Non-pigmented ciliary epithelial cell (primary cell): ENCODE measurements at places on chromosomes 3 and 15.

DNA sequence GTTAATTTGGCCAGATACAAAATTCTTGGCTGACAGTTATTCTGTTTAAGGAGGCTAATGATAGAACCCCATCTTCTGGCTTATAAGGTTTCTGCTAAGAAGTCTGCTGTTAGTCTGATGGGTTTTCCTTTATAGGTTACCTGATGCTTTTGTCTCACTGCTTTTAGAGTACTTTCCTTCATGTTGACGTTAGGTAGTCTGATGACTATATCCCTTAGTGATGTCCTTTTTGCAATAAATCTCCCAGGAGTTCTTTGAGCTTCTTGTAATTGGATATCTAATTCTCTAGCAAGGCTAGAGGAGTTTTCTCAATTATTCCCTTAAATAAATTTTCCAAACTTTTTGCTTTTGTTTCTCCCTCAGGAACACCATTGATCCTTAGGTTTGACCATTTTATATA lies 114.1 kb upstream of the CDIN1 start:
- no peak for DNase-seq

DNA sequence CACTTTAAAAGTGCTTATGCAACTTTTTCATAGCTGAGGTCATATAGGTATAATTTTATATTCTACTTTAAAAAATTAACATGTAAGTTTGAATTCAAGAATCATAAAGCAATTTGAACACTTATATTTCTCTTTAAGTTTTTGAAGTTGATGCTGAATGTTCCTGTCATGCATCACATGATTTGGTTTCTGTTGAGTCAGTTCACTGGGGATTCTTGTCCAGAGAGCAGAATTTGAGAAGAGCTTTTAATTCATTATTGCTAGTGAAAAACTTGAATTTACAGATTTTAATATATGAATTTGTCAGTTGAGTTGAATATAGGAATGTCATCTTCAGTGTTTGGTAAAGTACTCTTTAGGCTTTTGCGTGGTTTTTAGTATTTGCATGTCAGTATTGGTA lies 7.9 kb downstream of the SLC25A26 start:
- DNase-seq, result no peak

DNA sequence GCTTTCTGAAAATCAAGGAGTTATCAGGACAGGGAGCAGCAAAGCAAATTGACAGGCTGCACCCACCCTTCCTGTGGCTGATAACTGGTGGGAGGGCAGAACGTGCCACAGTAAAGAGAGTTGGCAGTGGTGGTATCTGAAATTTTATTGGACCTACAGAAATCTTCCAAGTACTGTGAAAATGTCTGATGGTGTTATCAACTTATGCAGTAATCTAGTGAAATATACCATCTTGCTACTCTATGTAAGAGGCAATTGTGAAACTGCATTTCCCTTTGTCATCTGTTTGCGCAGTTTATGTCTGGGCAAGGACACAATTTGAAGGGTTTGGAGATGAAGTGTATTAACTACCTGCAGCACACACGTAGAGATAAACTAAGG lies 1.5 kb downstream of the PLCL2 start:
- DNase-seq, result no peak

- DNase-seq, result no peak
Observed at GRCh38 chr3:171741377-171741776, 68.9 kb downstream of the PLD1 start.

DNA sequence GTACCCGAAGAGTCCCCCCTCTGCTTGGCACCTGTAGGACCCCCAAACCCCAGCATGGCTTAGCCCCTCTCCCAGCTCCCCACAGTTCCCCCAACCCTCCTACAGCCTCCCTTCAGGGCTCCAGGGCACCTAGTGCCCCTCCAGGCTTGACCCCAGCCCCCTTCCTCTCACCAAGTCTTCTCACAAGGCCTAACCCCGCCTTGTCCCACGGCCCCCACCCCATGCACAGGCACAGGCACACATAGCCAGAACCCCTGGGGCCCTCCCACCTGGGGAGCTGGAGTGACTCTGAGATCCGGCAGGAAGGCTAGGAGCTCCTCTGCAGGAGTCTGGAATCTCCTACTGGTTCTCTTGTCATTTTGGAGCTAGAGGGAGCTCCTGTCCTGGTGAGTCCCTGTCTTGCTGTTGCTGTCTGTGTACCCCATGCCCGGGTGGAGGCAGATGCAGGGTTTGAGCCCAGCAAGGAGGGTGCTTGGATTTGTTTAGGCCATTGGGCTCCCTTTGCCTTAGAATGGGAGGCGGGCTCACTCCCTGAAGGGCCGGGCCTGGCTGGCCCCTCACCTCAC lies 39.6 kb downstream of the KLF13 start:
- DNase-seq, result no peak

DNA sequence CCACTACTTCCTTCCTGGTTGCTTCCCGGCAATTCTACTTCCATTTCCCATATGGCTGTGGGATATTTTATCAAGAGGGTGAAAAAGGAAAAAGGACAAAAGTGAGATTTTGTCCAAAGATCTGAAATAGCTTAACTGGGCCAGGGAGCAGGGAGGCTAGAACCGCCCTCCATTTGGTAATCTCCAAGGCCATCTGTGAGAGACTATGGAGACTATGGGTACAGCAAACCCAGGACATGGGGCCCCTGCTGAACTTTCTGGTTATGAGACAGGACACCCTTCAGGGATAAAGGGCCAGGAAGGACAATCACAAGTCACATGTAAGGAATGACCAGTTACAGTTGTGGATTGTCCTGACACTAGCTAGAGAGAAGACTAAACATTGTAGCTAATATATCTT lies 24.3 kb downstream of the ZSCAN2 start:
- DNase-seq, result no peak

DNA sequence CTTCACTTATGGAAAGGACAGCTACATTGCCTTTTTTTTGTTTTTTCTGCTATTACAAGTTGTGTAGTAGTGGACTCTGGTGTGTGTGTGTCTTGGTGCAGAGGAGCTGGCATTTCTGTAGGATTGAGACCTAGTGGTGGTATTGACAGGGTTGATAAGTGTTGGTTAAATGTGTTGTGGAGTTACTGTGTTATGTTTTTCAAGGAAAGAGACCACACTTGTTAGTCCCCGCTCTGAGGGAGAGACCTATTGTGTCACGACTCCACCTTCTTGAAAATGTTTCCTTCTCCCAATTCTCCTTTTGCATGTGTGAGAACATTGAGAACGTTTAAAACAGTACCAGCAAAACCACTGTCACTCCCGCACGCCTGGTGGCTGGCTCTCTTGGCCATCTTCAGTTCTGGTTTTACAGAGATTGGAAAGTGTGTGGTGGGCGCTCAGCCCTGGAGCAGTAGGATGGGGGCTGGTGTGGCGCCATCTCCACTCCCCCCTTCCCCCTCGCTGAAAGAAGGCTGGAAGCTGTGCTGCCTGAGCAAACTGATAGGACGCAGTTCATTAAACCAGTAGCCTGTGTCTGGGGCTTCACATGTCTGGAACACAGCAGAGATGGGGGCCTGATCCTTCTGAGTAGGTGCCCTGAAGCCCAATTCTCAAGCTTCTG lies 5.5 kb downstream of the KLF13 start:
- DNase-seq, result no peak

GRCh38 chr3:69161587-69162307 lies 39.4 kb upstream of the LMOD3 start:
- no peak for DNase-seq

GRCh38 chr3:105877336-105877910 lies 8.6 kb upstream of the CBLB start:
- DNase-seq, result no peak

- DNase-seq, result no peak
Observed at GRCh38 chr15:67521029-67521782, at the start of gene C15orf61. Gene C15orf61, plus strand, starts transcription at chr15:67521131. Its CDS starts 118 bp downstream, at chr15:67521249.

DNA sequence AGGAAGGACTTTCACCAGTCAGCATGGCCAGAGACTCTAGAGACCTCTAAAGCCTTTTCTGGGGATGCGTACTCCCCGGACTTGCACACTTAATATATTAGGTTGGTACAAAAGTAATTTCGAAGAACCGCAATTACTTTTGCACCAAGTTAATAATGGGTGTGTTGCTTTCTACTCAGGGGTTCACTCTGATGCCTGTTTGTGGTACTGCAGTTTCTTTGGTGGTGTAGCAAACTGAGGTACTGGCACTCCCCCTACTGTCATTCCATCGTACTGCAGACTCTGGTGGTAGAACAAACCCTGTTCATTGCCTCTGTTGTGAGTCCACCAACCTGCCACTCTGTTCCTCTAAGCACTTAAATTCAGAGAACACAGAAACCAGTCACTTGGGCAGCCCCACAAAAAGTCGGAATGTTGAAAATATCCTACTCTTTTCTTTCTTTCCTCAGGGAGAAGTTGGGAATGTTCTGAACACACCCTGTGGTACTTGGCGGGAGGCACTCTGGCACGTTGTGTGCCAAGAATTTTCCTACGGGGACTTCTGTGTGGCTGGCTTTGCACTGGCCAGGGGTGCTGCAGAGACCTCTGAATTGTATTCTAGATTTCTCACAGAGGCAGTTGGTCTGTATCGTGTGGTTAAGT lies 46.3 kb downstream of the GABRG3 start:
- DNase-seq, result peak; percentile 5

DNA sequence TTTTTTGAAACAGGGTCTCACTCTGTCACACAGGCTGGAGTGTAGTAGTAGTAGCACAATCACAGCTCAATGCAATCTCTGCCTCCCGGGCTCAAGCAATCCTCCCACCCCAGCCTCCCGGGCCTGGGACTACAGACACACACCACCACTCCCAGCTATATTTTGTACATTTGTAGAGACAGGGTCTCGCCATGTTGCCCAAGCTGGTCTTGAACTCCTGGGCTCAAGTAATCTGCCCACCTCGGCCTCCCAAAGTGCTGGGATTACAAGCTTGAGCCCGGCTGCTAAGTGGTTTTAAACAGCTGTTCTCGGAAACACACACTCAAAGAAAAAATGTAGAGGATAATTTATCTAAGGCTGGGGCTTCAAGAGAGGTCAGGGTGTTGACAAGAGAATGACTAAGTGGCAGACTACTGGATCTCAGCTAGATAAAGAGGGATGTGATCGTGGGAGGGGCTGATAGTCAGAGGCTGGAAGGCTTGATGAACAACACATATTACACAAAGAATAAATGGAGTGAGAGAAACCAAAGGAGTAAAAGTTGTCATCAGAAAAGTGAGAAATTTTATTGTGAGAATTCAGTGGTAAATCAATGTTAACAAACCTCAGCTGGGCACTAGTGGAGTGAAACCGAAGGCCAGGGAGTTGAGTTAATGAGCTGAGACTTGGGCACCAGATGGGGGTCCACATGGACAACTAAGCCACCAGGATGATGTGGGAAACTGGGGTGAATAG lies 6.7 kb downstream of the CCR5AS start:
- DNase-seq, result peak; percentile 20

DNA sequence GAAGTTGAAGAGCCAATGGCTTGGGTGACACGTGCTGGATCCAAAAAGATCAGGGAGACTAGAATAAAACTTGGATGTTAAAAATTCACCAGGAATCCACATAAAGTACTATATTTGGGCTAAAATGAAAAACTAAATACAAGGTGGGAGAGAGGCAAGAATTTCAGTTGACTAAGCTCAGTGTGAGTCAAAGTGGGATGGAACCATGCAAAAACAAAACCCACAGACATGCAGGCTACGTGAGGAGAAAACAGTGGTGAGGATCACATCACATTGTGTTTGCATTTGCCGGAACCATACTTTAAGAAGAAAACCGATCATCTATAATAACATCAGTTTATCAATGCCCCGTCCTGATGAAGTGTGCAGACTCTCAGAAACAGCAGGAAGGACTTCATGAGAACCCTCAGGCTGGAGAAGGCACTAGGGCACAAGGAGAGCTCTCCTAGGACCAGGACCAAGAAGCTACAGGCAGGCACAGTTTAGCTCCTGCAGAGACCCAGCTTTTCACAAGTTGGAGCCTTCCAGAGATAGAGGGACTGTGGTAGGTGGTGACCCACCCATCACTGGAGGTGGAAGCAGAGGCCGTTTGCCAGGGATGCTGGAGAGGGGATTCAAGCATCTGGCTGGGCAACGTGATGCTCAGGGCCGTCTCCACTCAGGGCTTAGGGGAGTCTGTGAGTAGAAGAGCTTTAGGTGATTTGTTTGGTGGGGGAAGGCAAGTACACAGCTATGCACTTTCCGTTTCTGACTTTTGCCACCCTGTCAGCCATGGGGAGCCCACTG lies 29.0 kb upstream of the NR2E3 start:
- peak; percentile 59 for DNase-seq

DNA sequence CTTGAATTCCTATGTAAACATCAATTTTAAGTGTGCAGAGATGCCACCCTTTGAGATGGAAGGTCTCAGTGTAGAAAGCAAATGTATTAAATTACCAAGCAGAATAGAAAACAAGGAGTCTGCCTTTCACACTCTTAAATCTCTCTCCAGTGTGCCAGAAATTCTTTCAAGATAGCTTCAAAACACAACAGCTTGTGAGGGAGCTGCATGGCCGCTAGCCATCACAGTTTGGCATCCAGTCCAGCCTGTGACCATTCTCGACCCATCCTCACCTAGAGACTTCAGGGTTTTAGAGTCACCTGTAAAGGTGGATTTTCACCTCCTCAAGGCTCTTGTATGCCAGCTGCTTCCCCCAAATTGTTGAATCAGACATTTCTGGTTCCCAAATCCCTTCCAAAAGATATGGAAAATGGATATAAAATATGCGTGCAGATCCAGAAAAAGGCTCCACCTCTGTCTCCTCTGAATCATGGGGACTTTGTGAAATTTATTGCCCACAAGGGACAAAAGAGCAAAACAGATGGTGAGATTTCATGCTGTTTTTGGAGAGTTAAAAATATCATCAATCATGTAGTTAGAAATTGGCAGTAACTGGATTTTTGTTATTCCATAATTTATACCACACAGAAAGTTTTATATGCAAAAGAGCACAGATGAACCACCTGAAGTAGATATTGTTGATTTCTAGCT lies 114.2 kb upstream of the THRB start:
- DNase-seq, result no peak
